ENCODE measurements at places on chromosomes 6 and 20.

GRCh38 chr6:140663094-140663493, 1288.6 kb upstream of the CITED2 start:
- DNase-seq = no peak

DNA sequence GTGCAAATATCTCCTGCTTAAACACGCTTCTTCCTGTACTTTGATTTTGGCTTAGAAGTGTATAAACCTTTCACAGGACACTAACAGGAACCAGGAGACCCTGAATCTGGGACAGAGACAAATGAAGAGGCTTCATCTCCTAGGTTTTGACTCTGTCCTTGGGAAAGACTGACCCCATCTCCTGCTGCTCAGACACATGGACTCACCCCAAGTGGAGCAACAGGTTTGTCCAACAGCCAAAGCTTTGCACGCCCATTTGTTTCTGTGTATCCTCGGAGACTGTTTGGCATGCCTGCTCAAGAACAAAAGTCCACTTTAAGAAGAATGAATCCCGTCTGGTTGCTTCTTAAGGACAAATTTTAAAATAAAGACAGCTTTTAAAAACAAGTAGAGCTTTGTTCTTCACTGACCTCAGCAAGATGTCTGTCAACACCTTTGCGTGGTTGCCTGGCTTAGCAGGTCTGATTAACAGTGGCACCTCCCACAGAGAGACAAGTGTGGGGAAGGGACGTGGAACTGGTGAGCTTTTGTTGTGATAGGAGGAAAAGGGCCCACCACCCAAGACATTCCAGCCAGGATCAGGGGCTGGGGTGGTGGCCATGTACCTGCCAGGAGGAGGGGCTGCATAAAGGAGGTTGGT, 202.6 kb downstream of the SOD2 start:
- no peak for DNase-seq

DNA sequence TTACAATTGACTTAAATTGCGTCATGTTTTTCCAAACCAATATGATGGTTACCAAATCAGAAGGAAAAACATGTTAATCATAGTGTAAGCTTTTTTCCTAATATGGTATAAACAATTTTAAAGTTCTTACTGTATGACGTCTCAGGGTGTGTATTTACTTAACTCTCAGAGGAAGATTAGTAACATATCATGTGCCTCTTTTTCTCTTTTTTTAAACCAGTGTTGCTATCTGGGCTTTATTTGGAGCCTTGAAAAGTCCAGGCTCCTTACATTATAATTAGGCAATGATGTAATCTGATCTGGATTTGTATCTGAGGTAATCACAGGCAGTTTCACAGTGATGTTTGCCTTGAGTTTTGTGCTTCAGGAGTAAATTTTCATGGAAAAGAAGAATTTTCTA, 20.4 kb upstream of the RAB23 start:
- DNase-seq = no peak

GRCh38 chr6:41581381-41581991, 35.3 kb downstream of the FOXP4 start:
- no peak for DNase-seq

DNA sequence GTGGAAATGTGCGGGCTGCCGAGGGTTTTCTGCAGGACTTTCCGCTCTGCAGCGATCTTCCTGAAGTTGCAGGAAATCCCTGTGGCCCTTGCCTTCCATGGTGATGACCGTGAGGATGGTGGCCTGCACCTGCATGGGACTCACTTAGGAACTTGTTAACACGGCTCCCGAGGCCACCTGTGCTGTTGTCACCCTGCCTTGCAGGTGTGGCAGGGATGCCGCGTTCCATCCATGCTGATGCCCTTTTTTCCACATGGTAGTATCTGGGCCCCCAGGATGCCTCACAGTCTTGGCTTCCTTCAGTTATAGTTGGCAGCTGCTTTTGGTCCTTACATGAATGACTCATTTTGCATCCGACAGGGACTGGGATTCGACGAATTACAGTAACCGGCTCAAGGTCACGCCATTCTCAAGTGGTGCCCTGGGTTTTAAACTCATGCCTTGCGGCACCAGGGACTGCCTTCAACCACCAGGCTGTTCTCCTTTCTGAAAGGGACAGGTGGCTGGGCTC, 37.2 kb downstream of the SYNJ2 start:
- DNase-seq = no peak

DNA sequence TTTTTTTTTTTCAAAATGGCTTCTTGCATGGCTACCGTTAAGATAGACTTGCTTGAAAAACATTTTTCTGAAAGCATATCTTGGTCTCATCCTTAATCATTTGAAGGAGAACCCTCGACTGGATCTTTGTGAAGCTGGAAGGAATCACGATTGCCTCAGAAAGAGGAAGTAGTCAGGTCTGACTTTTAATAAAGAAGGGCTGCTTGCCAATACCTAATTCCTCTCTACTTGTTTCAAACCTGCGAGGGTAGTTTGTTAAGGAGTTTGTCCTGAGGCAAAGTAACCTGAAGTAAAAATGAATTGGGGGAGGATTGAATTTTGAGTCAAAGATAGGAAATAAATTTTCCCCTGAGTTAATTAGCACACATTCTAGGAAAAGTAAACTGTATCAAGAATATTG, 288.1 kb upstream of the MAP3K7 start:
- no peak for DNase-seq

- no peak for DNase-seq
Measured at GRCh38 chr20:11881449-11881848, 36.2 kb upstream of the BTBD3 start.

DNA sequence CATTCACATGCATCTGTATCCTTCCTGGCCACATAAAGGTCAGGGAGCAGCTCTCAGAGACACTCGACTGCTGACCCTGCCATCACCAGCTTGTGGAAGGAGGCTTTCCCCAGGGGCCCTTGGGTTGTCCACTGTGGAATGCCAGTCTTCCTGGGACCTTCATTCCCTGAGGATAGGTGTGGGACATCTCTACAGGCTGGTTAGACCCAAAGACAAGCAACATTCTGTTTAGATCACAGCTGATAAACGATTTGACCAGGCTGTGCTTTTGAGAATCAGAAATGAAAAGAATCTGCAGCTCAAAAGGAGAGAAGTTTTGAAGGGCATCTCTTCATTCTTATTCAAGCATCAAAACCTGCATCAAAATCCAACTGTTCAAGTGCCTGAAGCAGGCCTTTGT, 18.2 kb upstream of the SH3BGRL2 start:
- no peak for DNase-seq

DNA sequence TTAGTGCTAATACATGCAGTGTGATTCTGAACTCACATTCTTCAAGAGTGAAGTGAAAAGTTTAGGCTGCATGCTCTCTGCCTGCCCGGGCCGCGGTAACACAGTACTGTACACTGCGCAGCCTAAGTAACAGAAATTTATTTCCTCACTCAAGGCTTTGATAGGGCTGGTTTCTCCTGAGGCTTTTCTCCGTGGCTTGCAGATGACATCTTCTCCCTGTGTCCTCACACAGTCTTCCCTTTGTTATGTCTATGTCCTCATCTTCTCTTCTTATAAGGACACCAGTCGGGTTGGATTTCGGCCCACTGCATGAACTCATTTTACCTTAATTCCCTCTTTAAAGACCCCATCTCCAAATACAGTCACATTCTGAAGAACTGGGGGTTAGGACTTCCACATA, 51.1 kb upstream of the TMEM170B start:
- no peak for DNase-seq

GRCh38 chr6:20312606-20313005, 89.1 kb upstream of the E2F3 start:
- DNase-seq = no peak

DNA sequence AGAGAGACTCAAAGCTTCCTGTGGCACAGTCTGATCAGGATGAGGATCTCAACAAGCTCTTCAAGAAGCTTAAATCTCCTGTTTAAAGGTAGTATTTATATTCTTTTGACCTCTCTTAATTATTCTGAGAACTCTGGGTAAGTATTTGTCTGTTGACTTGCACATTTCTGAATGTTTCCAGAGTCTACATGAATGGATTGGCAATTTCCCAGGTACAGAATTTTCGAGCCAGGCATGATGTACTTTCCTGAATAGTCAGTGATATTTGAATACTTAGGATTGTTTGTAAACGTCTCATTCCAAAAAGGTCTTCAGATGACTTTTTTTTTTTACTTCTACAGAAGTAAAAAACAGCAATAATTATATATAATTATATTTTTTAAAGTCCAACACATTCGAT, 293.4 kb downstream of the TBC1D32 start:
- DNase-seq = no peak

DNA sequence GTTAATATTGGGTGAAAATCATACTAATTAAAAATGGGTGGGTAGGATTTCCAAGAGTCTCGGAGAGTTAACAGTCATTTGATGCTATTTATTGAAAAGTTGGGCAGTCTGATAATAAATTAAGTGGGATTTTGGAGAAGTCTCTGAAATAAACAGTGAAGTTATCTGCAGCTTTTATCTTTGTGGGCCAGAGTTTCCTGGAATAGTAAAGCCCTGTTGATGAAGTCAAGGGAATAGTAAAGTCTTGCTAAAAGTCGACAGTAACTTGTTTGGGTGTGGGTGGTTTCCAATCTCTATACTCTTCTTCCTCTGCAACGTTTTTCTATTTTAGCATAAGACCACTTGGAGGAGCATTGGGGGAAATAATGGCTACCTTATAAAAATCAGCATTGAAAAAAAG, 493.6 kb downstream of the EPM2A start:
- DNase-seq = no peak

DNA sequence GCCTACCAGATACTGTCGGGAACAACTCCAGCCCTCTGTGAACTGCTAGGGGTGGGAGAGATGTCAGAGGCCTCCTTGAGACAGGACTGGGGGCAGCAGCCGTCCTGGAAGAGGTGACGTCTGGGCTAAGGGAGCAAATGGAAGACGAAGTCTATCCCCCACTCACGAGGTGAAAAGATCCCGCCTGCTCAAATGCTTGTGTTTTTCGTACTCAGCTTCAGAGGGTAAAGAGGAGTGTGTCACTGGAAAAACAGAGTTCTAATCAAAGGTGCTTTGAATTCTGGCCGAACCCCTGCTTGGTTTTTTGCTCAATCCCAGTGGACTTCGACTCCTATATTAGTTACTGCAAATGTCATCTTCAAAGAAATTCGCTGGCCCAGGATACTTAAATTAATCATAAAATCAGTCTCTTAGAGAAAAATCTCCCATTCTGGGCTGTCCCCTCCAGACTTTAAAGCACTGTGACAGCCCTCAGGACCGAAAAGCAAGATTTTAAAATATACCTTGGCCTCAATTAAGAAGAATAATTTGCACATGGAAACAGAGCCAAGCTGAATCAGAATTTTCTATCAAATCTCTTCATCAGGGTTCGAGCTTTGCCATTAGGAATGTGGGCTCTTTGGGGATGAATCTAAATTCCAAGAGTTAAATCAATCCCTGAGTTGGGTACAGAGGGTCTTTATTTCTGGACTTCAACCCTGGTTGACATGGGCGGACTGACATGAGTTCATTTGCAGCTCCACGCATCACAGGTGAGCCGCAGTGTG, 61.8 kb upstream of the AFDN start:
- DNase-seq = no peak

- DNase-seq = no peak
Measured at GRCh38 chr20:6053064-6053775, 640 bp downstream of the LRRN4 start.

GRCh38 chr6:134550604-134551003, 232.7 kb upstream of the SGK1 start:
- DNase-seq = no peak

GRCh38 chr6:18178960-18179615, 23.9 kb downstream of the KDM1B start:
- DNase-seq = no peak

DNA sequence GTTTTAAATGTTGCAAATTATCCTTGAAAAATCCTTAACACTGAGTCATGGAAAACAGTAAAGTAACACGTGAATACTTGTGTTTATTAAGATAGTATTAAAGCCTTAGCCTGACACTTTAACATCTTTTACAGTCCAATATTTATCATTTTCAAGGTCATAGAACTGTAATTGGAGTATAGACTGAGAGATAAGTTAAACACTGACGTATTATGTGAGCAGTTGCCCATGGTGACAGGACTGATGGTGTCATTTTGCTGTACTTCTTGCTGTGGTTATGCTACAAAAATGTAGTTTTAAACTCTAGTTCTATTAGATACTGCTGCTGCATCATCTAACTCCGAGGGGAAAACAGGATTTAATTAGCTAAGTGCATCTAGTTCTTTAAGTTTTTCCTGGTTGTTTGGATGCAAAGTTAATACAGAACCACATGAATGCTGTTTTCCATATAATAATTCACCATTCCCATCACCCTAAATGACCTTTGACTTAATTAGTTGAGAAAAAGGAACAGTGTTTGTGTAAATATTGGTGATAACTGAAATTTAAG, 37.8 kb downstream of the SLC2A12 start:
- no peak for DNase-seq

GRCh38 chr6:10838794-10839333, 525 bp upstream of the MAK start:
- no peak for DNase-seq

DNA sequence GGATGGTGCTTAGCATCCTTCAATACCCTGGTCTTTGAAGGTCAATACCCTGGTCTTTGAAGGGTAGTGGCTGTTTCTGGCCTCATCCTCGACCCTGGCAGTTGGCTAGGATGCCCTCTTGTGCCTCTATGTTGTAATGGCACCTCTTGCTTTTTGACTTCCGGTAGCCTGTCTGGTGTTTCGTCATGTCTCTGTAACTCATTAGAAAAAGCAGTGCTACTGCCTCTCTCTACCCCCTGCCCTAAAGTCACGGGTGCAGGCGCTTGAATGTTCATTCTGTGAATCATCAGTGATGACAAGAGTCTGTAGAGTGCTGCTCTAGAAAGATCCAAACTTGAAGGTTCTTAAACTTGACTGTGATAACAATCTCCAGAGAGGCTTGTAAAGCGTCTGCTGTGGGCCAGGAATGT, 28.3 kb downstream of the RSPO4 start:
- no peak for DNase-seq

- DNase-seq = no peak
Measured at GRCh38 chr20:3590164-3590563, 73.0 kb downstream of the GFRA4 start.

DNA sequence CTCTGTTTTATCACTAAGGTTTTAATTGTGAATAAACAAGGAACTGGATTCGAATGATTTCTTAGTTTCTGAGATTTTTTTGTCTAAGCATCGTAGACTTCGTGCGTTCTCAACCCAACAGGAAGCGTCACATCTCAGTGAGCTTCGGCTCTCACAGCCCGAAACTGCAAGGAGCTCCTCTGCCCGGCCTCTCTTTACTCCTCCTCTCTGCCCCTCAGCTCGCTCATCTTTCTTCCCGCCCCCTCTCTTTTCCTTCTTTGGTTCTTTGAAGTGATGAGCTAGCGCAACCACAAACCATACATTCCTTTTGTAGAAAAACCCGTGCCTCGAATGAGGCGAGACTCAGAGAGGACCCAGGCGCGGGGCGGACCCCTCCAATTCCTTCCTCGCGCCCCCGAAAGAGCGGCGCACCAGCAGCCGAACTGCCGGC, 480 bp upstream of the NT5E start:
- DNase-seq = no peak

All from substantia nigra (tissue), 51 donors.